SJCRH30 (cell line): ENCODE measurements at places on chromosomes 12 and 14.

DNA sequence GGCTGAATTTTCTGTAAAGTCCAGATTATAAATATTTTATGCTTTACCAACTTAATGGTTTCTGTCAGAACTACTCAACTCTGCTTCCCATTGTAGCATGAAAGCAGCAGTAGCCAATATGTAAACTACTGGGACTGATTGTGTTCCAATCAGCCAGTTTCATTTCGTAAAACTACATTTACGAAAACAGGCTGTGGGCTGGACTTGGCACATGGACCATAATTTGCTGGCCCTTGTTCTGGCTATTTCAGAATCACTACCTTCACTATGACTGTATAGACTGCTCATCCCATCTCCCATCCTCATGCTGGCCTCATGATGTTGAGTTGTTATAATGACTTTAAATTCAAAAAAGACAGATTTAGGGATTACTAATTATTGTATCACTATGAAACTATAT lies 38.7 kb downstream of the FAR2 start:
- DNase-seq: no peak

GRCh38 chr12:5489760-5490406 lies 58.0 kb downstream of the NTF3 start:
- no peak for DNase-seq

GRCh38 chr12:84638811-84639368 lies 273.7 kb downstream of the SLC6A15 start:
- no peak for DNase-seq

GRCh38 chr14:43157661-43158060 lies 1349.4 kb downstream of the FSCB start:
- no peak for DNase-seq

GRCh38 chr14:74557691-74558090 lies 54.3 kb downstream of the LTBP2 start:
- no peak for DNase-seq

DNA sequence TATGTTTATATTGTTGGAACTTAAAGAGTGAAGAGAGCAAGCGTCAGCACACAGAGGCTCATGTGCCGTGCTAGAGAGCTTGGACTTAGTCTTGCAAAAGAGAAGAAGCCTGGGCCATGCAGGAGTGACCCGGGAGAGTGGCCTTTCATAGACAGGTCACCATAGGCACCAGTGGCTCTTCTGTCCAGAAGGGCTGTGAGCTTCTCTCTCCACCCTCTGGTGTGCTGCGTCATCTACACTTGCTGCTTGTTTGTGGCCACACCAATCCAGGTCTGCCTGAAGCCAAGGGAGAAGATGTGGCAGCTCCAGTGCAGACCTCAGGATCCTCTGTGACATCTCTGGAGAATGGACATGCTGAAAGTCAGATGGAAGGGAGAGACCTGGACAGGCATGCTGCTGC lies 74.4 kb downstream of the NTF3 start:
- DNase-seq: no peak

GRCh38 chr14:68223631-68224030 lies 404.1 kb downstream of the RAD51B start:
- no peak for DNase-seq

GRCh38 chr12:54304187-54304810 lies 3.5 kb upstream of the NFE2 start:
- peak; percentile 32 for DNase-seq

DNA sequence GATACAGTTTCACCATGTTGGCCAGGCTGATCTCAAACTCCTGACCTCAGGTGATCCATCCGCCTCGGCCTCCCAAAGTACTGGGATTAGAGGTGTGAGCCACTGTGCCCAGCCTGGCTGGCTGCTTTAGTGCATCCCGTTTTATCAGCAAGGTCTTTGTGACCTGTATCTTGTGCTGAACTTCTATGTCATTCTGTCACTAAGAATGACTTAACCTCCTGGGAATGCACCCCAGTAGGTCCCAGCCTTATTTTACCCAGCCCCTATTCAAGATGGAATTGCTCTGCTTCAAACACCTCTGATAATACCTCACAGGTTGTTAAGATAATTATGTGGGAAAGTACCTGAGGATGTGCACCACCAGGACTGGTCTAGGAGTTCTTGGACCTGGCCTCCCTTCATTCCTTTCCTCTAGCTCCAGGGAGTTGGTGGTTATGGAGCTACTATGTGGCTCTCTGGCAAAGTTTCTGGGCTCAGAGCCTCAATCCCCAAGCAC lies 26.1 kb upstream of the JPH4 start:
- DNase-seq: no peak
